Body of pancreas (tissue), 4 donors: ENCODE measurements at places on chromosomes 7 and 10.

DNA sequence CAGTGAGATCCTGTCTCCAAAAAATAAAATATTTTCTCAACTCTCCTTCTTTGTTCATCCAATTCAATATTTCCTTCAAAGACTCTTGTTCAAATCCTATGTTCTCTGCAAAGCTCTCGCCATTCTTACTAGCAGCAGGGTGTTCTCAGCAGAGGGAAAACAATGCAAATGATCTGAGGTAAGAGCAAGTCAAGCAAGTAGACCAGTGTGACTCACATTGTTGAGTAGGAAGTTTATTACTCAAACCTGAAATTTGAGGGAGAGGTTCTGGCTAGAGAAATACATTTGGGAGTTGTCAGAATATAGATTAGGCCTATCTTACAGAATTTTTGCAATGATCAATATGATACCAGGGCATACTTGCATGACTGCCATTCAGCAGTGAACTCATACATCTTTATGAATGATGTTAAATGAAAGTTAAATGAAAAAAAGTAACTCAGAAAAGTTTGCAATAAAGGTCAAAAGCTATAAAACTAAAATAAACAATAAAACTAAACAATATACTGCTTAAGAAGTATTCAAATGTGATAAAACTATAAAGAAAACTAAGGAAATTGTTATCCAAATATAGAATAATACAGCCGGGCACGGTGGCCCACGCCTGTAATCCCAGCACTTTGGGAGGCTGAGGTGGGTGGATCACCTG lies 5.8 kb downstream of the IDE start:
- no peak for DNase-seq

GRCh38 chr7:120984406-120984805 lies 4.1 kb upstream of the CPED1 start:
- DNase-seq: no peak

GRCh38 chr10:132104471-132105301 lies 38.9 kb downstream of the JAKMIP3 start:
- DNase-seq: no peak

- DNase-seq: no peak
Observed at GRCh38 chr10:75335983-75336382, 65.6 kb downstream of the ZNF503 start.

DNA sequence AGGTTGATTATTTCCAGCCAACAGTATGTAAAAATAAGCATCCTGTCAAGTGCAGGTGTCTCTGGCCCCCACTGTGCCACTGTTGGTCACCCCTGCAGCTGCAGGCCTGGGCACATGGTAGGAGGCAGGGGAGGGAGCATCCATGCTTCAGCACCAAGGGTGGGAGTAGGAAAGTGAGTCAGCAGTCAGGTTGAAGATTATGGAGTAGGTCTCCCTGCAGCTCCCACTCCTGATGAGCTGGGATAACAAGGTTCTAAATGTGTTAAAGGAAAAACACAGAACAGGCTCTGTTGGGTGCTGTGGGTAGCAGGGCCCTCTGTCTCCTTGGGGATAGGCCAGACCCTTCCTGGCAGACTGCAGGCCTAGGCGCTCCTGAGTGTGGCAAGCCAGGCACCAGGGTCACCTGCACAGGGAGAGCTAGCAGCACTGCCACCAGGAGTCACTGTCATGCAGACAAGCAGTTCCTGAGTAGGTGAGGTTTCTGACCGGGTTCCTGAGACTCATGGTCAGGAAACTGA lies 59.3 kb downstream of the NUDCD3 start:
- DNase-seq: peak; percentile 35

GRCh38 chr7:11235491-11235890 lies 261.8 kb downstream of the PHF14 start:
- no peak for DNase-seq

- no peak for DNase-seq
Observed at GRCh38 chr7:77765906-77766800, 32.1 kb downstream of the TMEM60 start.

DNA sequence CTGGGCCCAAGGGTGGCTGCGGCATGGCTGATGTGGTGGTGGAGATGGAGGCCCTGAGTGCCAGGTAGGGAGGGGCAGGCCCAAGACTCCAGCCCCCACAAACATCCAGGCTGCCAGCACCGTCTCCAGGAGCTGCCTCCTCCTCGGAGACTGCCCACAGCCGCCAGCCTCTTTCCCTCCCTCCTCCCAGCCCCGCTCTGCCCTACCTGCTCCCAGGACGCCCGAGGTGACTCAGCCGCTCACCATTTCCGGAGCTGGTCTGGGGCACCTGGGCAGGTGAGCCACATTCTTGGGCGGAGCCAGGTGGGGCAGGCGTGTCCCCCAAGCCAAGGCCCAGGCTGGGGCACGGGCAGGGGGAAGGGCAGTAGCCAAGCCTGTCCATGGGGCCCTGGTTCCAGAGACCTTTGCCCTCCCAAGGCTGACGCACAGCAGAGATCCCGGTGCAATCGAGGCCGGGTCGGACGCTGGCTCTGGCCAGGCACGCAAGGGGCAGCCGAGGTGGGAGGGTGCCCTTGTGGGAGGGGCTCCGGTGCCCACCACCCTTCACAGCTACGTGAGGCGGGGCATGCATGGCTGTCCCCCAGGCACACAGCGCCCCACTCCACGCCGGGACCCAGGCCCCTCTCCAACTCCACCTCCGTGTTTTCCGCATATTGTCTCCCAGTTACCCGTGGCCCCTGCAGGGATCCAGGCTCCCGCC lies 8.8 kb downstream of the ADAP1 start:
- peak; percentile 98 for DNase-seq

DNA sequence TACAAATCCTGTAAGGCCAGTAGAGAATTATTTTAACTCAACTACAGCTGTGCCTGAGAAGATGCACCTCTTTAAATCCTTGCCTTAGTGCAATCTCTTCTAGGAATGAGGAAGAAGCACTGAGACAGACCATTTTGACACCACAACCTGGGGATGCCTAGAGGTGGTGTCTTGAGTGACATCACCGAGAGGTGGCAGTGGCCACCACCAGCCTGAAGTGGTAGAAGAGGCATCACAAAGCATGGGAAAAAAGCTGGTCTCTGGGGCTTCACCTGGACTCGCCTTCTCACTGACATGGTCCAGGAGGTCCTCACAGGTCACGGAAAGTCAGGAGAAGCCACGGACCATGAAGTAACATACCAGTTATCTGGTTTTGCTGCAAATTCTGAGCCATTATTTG lies 99.2 kb upstream of the PDLIM1 start:
- DNase-seq: no peak

DNA sequence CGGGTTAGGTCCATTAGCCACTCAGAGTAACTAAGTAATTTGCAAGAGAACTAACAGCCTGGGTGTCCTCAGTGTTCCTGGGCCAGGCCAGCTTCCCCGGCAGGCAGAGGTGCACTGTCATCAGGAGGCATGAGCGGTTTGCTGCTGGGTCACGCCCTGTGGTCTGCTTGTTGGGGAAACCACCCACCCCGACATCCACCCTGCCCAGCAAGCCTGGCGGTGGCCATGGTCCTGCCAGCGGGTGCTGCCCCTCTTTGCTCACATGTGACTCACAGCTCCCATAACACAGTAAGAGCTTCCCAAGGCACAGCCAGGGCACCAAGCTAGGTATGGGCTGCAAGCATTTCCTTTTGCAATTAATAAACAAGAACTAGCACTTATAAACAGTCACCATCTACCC lies 75.9 kb downstream of the RGS10 start:
- no peak for DNase-seq

DNA sequence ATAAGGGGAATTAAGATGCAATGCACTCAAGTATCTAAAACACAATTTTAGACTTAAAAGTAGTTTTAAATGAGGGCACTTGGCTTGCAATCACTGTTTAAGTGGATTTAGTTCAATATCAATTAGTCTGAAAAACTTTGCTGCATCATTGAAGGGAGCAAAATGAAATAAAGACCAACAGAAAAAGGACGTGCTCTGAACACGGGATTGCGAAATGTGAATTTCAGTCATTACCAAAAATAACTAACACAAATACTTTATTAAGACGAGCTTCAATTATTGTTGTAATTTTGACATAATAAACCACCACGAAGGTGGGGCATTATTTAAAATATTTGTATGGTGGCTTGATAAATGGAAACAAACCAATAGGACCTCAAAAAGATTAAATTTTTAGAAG lies 361.8 kb upstream of the GALNT17 start:
- no peak for DNase-seq

DNA sequence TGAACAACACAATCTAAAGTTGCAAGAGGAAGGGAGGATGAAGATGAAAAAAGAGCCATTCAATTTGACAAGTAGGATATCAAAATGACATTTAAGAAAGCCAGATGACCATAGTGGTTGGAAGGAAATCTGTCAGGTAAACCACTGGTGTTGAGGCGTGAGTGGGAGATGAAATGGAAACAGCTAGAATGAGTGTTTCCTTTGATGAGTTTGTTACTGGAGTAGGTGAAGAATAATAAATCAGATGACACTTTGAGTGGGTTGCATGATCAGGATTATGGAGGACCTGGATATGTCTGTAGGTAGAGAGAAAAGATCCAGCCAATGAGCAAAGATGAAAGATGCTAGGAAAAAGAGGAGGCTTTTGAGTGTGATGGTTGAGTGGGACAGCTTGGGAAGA lies 33.1 kb downstream of the AKR1B1 start:
- DNase-seq: no peak

DNA sequence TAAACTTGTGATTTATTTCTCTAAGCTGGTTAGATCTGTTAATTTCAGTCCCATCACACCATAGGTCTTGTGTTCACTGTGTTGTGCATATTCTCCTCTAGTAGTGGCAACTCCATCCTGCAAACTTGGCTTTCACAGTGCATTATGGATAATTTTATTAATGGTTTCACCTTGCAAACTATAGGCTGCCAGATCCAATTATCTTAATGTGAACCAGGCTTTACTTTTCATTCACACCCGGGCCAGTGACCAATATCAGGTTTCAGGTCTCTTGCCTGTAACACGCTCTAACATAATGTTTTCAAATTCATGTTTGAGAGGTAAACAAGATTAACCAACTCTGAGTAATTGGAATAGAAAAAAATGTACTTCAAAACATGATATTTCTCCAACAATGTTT lies 1293.0 kb downstream of the REEP3 start:
- DNase-seq: no peak

DNA sequence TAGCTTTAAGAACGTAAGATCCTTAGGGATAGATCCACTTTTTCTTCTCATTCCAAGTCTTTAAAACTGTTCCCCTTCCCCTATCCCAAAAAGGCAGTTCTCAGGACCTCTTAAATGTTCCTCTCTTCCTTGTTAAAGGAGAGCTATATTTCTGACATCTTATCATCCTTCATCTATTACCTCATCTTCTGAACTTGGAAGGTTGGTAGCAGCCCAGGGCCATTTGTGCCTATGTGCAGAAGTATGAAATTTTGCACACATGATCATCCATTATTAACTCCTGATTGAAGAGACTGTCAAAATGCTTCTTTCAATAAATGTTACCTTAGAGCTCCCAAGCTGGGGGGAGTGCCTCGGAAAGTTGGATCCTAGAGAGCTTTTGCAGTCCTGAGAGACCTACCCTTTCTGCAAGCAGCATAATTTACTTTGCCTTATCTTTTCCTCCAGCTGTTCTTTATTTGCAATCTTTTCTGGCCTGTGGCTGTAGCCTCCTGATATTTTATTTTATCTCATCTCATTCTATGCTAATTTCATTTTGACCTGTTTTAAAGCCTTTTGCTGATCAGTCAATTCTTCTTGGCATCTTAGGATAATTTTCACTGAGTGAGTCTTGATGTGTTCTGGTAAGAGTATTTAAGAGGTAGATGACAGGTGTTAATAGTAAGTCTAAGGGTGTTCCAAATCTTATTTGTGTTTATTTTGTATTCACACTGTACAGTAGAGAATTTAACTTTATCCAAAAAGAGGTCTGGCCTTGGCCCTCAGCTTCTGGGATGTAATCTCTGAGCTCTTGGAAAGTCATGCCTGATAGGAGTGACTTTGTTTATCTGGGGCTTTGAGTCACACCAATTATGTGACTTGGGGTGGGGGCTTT lies 135.0 kb upstream of the PDLIM1 start:
- no peak for DNase-seq

DNA sequence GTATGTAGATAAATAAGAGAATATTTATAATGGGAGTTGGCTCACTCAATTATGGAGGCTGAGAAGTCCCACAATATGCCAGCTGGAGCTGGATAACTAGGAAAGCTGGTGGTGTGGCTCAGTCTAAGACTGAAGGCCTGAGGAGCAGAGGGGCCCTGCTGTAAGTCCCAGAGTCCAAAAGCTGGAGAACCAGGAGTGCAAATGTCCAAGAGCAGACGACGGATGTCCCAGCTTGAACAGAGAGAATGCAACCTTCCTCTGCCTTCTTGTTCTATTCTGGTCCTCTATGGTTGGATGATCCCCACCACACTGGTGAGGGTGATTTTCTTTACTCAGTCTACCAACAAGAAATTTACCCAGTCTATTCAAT lies 13.2 kb downstream of the IL2RA start:
- no peak for DNase-seq

- no peak for DNase-seq
Observed at GRCh38 chr7:151891182-151891581, 14.3 kb upstream of the PRKAG2 start.

- DNase-seq: no peak
Observed at GRCh38 chr7:42907316-42907715, 4.6 kb downstream of the C7orf25 start.

DNA sequence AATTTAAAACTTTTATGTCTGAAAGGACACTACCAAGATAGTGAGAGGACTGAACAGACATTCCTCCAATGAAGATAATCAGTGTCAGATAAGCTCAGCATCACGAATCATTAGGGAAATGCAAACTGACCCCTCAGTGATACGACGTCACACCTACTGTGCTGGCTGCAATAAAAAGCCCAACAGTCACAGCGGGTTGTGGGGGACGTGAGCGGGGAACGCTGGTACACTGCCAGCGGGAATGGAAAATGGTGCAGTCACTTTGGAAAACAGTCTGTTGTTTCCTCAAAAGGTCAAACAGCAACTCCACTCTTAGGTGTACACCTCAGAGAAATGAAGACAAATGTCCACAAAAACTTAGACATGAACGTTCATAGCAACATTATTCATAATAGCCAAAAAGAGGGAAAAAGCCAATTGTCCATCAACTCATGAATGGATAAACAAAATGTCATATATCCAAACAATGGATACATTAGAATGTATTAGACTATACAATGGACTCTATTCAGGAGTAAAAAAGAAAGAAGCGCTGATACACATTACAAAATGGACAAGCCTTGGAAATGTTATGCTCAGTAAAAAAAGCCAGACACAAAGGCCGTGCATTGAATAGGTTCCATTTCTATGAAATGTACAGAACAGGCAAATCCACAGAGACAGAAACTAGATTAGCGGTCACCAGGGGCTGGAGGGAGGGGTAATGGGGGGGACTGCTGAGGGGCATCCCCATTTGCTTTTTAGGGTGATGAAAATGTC lies 2.4 kb upstream of the ECHS1 start:
- no peak for DNase-seq
